Mesothelial cell of epicardium (in vitro differentiated cells): ENCODE measurements at places on chromosomes 3 and 15.

DNA sequence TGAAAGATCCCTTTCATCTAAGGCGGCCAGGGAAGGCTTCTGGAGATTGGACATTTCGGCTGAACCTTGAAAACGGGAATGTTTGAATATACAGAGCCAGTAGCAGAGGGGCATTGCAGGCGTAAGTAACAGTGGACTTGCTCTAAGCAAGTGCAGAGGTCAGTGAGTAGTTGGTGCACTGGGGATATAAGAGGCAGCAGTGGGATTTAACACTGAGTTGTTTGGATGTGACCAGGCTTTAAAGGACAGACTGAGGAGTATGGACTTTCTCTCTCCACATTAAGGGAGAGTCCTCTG lies 1.3 kb downstream of the ARNT2 start:
- no peak for DNase-seq

GRCh38 chr15:83208367-83208661 lies 691 bp upstream of the HDGFL3 start:
- DNase-seq: no peak

- DNase-seq: no peak
Observed at GRCh38 chr3:73547427-73548248, 77.1 kb downstream of the PDZRN3 start.

GRCh38 chr3:156808025-156808424 lies 18.1 kb upstream of the LEKR1 start:
- no peak for DNase-seq

DNA sequence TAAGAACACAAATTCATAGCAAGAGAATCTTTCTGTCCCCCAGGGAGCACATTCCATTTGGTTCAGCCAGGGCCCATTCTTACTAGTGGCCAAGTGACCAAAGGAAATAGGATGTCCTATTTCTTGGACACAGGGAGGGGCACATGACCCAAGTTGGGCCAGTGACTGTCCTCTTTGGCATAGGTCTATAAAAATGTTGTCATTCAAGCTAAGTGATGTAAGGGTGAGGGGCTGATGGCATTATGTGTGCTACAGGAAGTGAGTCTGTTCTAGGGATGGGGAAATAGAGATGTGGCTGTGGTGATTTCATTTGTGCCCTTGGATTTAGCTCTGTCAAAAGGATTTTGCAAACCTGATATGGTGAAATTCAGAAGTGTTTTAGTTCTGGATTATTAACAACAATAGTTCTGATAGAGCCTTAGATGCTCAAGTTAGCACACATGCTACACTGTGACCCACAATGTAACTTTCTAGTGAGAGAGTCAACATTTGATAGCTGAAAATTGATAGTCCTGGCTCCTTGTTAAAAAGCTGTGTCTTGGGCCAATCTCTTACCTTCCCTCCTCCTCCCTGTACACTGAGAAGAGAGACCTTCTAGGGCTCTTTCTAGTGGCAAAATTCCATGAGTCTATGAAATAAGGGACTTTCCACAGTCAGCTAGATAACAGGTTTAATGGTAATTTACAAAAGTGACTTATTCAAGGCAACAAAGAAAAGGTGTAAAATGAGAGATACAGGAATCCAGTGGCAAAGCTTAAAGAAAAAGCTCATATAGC lies 117.2 kb downstream of the THRB start:
- DNase-seq: no peak

DNA sequence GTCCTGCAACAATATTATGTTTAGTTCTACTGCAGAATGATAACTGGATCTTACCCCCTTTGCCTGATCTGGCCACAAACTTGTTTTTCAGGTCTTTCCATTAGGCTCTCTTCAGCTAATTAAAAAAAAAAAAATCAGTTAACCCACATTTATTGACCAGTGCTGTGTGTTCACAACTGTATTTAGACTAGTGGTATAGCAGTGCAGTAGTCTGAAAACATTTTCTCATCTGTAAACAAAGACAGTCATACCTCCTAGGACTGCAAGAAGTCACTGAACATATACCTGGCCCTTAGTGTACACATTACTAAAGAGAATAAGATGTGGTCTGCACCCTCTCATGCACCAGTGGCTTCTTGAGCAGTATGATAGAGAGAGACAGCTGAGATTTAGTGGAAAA lies 22.5 kb downstream of the LPP start:
- DNase-seq: no peak

GRCh38 chr15:77144026-77144425 lies 73.1 kb upstream of the TSPAN3 start:
- DNase-seq: no peak

DNA sequence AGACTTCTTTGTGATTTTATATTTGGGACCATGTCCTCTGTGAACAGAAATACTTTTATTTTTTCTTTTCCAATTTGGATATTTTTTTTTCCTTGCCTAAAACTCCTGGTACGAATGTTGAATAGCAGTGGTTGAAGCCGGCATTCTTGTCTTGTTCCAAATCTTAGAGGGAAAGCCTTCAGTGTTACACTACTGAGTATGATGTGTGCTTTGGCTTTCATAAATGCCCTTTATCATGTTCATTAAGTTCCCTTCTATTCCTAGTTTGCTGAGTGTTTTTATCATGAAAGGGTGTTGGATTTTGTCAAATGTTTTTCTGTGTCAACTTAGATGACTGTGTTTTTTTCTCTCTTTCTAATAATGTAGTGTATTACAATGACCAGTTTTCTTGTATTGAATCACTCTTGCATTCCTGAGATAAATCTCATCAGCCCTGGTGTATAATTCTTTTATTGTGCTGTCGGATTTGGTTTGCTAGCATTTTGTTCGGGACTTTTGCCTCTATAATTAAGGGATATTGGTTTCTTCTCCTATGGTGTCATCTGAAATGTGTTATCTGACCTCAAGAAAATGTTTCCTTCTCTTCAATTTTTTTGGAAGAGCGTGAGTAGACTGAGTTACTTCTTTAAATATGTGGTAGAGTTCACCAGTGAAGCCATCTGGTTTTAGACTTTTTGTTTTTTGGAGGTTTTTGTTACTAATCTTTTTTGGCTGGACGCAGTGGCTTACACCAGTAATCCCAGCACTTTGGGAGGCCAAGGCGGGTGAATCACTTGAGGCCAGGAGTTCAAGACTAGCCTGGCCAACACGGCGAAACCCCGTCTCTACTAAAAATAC lies 33.3 kb downstream of the MAP1A start:
- no peak for DNase-seq

DNA sequence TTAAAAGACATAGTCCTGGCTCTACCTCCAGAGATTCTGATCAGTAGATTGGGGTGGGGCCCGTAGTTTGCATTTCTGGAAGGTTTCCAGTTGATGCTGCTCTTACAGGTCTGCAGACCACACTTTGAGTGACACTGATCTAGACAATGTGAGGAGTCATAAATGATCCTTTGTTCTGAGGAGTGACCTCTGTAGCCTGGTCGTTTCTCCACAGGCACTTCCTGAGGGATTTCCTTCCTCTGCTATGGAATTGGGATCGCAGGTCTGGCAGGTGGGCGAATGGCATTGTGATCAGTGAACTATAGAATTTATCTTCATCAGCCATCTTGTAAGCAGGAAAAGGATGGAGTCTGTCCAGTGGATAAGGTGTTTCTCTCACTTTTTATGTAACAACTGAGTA lies 5.5 kb downstream of the GFM1 start:
- DNase-seq: no peak

- DNase-seq: no peak
Observed at GRCh38 chr15:45442507-45443135, 64.3 kb upstream of the GATM start.

DNA sequence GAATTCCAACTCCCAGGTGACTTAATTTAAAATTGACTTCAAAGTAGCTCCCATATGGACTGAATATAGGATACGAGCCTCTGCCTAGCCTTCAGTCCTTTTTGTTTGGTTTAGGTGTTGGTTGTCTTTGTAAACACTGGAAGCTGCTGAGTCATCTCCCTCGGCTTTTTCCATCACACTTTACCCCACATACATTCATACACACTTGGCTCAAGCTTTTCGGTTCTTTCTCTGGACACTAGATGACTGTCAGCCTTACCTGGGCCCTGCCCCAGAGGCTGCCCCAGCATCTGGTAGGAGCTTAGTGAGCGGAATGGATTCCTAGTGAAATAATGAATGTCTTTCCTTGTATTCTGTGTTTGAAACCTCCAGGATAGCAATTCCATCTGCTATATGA lies 201.5 kb upstream of the IL12A start:
- no peak for DNase-seq

- DNase-seq: no peak
Observed at GRCh38 chr3:146138902-146139301, 22.1 kb downstream of the PLOD2 start.
